ENCODE measurements at places on chromosomes 16 and 17.

- DNase-seq = peak; percentile 77
Measured at GRCh38 chr17:51461578-51462004, 201.2 kb downstream of the UTP18 start.

DNA sequence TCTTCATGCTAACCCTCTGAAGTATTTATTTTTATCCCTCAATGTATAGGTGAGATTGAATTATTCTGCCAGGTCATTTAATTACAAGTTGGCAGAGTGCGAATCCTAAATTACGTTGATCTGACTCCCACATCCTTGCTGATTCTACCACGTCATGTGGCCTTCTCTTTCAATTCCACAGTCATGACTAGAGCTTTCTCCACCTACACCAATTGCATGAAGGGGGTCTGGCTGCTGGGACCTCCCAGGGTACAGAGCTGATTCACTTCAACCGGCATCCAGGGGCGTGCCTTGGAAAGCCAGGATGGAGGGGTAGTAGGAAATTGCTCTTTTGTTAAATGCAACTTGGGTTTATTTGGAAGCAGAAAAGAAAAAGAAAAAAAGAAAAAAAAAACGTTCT is 41.1 kb upstream of the CDH13 start:
- no peak for DNase-seq

DNA sequence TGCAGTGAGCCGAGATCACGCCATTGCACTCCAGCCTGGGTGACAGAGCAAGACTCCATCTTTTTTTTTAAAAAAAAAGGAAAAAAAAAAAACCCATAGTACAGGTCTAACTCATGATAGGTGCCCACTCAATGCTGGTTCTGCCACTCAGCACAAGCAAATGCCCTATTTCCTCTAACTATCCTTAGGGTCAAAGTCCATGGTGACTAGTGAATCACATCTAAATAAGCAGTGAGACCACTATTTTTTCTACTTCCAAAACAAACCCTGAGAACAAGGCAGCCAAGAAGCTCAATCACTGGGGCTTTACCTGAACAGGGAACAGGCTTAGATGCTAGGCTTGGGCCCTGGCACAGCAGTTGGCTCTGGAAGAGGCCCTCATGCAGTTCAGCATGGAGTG is 3.4 kb downstream of the BLTP2 start:
- no peak for DNase-seq

DNA sequence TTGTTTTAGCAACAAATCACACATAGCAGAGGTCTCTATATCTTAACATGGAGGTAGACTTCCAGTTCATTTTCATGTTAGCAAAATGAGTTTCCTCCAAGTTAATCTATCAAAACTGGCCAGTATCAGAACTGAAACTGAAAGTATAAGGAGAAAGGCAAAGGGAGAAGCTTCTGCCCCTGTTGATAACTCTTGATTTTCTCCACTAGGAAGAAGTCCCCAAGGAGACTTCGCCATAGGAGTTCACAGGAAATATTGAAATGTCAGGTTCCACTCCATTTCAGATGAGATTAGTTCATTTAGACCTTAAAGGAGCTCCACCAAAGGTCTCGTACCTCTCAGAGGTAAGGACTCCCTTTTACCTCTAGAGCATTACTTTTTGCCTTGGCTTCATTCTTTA is 1.2 kb upstream of the OGFOD3 start:
- peak; percentile 54 for DNase-seq

DNA sequence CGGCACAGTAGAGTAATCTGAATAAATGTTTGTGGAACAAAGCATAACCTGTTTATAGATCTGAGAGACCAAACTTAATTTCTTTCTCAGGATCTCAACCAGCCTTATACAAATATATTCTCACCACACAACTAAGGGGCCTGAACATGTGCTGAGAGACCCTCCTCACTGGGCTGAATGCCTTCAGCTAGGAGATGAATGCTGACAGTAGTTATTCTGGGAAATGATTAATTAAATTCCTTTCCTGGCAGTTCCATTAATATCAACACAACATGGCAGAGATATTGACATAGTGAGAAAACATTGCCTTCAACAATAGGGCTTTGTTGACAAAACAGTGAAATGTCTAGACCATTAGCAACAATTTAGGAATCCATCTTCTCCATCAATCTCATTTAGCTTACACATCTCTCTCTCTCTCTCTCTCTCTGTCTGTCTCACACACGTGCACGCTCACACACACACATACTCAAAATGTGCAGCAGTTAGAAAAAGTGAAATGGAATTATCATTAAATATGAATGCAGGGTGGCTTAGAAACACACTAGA is 780.8 kb upstream of the CDH8 start:
- no peak for DNase-seq

- no peak for DNase-seq
Measured at GRCh38 chr17:4845118-4845517, 12.0 kb downstream of the MINK1 start.

GRCh38 chr17:27602721-27603420 is 28.1 kb upstream of the LGALS9 start:
- DNase-seq = peak; percentile 95

DNA sequence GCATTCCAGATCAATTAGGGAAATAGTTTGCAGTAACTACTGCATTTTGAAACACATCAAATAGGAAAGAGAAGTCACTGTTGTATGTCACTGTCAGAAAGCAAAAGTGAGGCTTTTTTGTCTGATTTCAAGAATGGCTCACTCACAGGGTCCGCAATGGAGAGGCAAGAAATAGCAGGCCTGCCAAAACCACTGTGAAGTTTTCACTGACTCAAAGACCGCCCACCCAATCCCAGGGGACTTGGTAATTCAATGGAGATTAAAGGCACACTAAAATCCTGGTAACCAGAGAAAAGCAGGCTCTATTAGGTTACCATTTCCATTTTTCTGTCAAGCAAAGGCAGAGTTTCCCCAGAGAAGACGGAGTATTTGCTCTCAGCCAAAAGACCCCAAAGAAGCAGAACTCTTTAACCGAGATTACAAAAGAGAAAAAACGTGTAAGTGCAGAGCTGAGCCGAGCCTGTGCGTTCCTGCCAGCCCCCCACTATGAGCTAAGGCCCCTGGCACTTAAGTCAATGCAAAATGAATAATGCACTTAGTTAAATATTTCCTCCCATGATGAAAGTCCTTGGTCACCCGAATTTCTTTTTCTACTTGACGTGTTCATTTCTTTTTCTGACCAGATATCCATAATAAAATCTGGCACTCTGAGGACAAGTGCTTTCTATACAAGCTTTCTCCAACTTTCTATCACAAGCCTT is 57.0 kb downstream of the FOXL1 start:
- no peak for DNase-seq

GRCh38 chr16:53465606-53466280 is 31.5 kb downstream of the RBL2 start:
- peak; percentile 92 for DNase-seq

DNA sequence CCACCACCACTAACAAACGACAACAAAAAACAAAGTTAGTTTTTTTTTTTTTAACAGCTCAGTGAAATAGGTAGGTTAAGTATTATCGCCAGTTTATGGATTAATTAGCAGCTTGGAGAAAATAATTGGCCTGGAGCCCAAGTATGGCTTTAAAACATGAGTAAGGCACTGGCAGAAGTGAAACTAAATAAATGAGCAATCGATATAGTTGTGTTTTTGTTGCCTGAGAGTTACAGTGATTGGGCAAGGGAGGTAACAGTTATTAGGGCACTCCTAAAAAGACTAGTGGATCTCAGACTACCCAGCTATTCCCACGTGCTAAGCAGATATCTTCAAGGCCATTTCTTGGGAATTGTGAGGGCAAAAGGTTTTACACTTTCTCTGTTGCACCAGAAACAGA is 2.4 kb downstream of the MLKL start:
- peak; percentile 9 for DNase-seq

Data from hematopoietic multipotent progenitor cell treated with erythropoietin and hydrocortisone succinate and interleukin-3 and kit ligand, for 6 days (in vitro differentiated cells).